ENCODE measurements at places on chromosomes 6 and 20.

- DNase-seq = no peak
These were observed 958 bp downstream of the SERPINB1 start for GRCh38 chr6:2840749-2841061.

GRCh38 chr6:158608221-158608620, 36.3 kb downstream of the DYNLT1 start:
- no peak for DNase-seq

- DNase-seq = no peak
These were observed 11.5 kb downstream of the PMEPA1 start for GRCh38 chr20:57698116-57698866.

GRCh38 chr6:52022675-52023074, 64.7 kb downstream of the PKHD1 start:
- DNase-seq = no peak

DNA sequence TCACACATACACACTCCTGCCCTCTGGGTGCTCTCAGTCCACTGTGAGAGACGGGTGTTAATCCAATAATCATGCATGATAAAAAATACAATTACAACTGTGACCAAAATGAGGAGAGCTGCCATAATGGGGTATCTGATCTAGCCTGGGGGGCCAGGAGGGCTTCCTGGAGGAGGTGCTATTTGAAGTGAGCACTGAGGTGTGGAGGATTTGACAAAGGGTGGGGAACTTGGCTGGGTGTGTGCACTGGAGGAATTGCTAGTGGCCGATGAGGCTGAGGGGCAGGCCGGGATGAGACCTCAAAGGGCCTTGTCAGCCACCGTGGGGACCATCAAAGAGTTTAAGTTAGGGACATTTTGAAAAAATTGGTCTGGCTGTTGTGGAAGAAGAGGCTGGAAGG, 34.8 kb downstream of the VSTM2L start:
- DNase-seq = no peak

- DNase-seq = no peak
These were observed 202.3 kb downstream of the GMPR start for GRCh38 chr6:16440636-16441212.

DNA sequence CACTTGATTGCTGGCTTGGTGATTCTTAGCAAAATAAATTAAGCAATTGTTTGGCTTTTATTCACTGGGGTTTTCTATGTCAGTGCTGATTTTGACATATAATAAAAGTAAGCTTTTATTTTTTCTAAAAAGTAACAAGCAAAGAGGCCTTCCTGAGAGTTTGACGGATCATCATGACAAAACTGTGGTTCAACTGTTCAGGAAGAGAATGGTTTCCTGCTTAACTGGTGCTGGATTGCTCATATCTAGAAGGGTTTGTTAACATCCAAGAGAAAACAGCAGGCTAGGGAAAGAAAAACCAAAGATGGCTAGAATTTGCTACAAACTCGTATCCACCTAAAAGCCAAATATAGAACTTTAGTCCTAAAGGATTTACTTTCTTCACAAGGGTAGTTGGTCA, 21.2 kb downstream of the SERPINB1 start:
- no peak for DNase-seq

DNA sequence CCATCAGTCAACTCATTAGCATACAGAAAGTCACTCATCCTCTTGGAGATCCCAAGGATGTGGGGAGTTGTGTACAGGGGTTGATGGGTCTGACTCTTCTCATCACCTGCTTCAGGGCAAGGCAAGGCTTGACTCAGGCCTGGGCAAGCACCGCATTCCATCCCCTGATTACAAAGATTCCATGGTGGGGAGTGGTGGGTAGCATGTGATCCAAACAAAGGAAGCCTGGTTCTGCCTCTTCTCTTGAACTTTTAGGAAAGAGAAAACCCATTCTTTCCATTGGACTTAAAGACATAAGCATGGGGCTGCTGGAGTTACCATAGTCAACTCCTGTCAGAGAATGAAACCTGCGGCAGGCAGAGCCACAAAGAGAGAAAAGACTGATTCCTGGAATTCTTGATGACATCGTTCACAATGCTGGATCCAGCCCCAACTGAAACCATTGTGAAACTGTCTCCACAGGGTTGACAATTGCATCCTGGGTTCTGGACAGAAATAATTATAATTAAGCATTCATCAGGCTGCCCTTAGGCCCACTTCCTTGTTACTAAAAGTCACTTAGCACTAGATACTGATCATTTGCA, 235.8 kb upstream of the KCNG1 start:
- no peak for DNase-seq
